ENCODE measurements at places on chromosomes 1 and 21.

DNA sequence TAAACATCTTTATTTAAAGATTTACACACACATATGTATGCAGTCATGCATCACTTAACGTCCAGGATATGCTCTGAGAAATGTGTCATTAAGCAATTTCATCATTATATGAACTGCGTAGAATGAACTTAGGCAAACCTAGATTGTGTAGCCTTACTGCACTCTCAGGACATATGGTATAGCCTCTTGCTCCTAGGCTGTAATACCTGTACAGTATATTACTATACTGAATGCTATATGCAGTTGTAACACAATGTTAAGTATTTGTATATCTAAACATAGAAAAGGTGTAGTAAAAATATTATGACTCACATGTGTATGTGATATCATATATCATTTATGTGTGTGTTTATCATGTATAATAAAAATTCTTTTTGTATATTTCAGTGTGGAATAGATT lies 73.2 kb upstream of the QSOX1 start:
- H3K36me3 ChIP-seq = peaks cover 61% of the 10 kb centered on the region
- H3K27ac ChIP-seq = no peak overlapping the region
- DNase-seq = no peak
- H3K4me3 ChIP-seq = no peak overlapping the region
- no peaks in the 10 kb centered on the region for H3K4me1 ChIP-seq
- H3K27me3 ChIP-seq = no peaks in the 10 kb centered on the region

DNA sequence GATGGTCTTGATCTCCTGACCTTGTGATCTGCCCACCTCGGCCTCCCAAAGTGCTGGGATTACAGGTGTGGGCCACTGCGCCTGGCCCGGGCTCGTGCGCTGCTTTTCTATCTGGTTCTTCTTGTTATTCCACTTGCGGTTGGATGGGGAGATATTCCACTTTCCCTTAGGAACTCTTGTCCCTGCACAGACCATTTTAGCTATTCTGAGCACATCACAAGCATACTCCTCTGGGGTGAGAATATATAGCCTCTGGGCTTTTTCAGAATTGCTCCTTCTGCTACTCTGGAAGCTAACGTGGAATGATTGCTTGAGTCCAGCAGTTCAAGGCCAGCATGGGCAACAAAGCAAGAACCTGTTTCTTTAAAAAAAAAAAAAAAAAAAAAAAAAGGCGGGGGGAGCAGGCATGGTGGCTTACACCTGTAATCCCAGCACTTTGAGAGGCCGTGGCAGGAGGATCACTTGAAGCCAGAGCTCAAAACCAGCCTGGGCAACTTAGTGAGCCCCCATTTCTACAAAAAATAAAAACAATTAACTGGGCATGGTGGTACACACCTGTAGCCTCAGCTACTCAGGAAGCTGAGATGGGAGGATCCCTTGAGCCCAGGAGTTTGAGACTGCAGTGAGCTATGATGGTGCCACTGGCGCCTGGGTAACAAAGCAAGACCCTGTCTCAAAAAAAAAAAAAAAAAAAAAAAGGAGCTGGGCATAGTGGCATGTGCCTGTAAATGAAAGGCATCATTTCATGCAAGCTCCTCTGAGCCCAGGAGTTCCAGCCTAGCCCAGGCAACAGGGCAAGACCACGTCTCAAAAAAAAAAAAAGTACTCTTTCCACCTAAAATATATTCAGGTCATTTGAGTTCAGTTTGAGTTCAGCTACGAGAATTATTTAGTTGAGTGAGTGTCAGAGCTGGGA lies 11.8 kb upstream of the PGD start:
- H3K27ac ChIP-seq = peak overlapping the region; percentile 72
- H3K36me3 ChIP-seq = no peaks in the 10 kb centered on the region
- DNase-seq = no peak
- no peaks in the 10 kb centered on the region for H3K27me3 ChIP-seq
- H3K4me3 ChIP-seq = no peak overlapping the region

DNA sequence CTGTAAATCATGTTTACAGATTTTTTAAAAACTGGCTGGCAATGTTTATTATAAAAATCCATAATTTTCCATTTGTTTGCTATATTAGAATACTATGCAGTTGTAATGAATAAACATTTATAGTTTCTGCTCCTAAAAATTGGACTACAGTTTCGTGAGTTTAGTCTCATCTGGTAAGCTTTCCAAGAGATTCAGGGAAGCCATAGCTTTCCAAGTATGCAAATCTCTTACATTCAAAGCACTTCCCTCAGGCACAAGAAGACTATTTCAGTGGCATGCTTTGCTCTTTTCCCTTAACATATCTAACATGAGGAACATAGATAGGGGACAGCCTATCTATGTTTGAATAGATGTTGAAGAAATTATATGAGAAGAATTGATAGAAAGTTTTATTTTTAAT lies 77.2 kb downstream of the ADGRL2 start:
- H3K36me3 ChIP-seq = no peaks in the 10 kb centered on the region
- no peaks in the 10 kb centered on the region for H3K27me3 ChIP-seq
- no peaks in the 10 kb centered on the region for H3K4me1 ChIP-seq
- DNase-seq = no peak
- no peak overlapping the region for H3K27ac ChIP-seq

DNA sequence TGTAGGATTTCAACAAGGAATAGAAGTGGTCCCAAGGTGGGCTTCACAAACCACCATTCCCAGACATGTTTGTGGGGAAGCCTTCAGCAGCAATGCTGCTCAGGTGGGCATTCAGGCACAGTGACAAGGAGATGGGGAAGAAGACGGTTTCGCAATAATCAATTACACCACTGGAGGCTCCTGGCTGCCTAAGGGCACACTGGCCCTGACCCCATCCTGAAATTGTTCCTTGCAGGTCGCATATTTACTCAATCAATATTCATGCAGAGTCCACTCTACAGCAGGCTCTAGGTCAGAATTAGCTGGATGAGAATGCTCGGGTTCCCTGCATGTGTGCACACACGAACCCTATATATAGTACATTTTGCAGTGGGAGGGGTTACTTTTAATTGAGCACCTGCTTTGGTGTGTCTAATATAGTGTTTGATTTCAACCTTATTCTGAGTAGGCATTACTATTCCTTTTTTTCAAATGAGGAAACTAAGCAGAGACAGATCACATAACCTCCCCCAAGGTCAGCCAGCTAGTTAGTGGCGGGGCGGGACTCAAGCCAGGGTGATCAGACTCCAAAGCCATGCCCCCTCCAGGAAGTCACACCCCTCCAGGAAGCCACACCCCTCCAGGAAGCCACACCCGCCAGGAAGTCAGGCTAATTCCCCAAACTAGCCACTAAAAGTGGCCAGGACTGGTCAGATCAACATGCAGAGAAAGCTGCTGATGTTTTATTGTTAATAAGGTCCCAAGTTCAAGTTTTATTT lies 106.5 kb downstream of the HLCS start:
- H3K4me3 ChIP-seq = no peak overlapping the region
- no peaks in the 10 kb centered on the region for H3K36me3 ChIP-seq
- no peak overlapping the region for H3K27ac ChIP-seq
- peak; percentile 46 for DNase-seq
- peaks cover 4% of the 10 kb centered on the region for H3K4me1 ChIP-seq
- no peaks in the 10 kb centered on the region for H3K27me3 ChIP-seq

DNA sequence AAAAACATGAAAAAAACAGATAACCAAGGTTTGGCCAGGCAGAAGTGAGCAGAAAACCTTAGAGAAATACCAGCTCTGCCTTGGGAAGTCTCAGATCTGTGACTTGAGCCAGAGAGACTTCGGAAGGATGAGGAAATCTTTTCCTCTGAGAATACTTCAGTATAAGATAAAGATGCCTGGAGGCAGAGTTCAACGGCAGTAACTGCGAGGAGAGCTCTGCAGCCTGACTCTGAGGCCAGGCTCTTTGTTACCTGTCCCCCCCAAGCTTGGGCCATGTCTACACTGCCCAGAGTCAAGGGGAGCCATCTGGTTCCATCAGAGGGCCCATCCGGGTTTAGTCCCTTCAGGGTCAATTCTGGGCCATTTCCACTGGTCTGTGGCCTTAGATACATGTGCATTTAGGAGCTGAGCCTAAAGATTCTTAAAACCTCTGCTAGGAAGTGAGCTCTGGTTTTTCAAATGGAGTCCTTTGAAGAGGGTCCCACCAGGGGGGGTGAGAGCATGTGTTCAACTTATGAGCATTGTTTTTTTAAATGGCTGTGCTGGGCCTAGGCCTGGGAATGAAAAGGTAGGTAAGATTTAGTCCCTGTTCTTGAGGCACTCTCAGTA lies 8.7 kb downstream of the KIRREL1 start:
- no peak overlapping the region for H3K27ac ChIP-seq
- H3K36me3 ChIP-seq = no peaks in the 10 kb centered on the region
- peak; percentile 13 for DNase-seq
- H3K27me3 ChIP-seq = no peaks in the 10 kb centered on the region
- no peak overlapping the region for H3K4me3 ChIP-seq
- H3K4me1 ChIP-seq = no peaks in the 10 kb centered on the region

DNA sequence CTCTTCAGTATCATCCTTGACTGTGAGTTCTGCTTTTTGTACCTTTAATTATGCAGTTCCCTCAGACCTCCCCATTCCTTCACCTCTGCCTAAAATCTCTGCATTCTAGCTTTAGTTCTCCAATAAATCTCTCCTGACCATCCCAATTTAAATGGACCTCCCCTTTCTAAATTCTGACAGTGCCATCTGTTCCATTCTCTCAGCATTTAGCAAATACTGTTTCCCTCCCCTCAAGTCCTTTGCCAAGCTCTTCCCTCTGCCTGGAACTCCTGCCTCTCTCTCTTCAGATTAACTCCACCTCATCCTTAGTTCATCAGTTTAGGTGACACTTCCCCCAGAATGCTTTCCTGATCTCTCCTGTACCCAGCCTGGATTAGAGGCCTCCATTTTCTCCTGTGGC lies 54.0 kb upstream of the JUN start:
- no peaks in the 10 kb centered on the region for H3K36me3 ChIP-seq
- H3K4me1 ChIP-seq = no peaks in the 10 kb centered on the region
- H3K27ac ChIP-seq = no peak overlapping the region
- no peak for DNase-seq
- H3K27me3 ChIP-seq = no peaks in the 10 kb centered on the region
- H3K4me3 ChIP-seq = no peak overlapping the region

DNA sequence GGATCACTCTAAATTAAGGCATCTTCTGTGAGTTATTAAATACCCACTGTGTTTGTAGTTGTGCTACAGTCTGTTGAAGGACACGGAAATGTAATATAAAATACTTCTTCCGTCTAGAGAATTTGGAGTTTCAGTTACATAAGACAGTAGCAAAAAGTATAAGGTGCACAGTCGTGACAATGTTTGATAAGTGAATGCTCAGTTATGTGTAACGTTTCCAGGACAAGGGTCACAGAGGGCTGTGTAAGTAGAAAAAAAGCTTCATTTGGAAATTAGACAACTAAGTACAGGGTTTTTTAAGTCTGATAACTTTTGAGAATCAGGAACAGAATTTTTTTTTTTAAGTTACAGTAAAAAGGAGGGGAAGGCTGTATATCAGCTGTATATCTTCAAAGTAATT lies 27.5 kb downstream of the SRSF11 start:
- H3K27me3 ChIP-seq = no peaks in the 10 kb centered on the region
- H3K4me1 ChIP-seq = no peaks in the 10 kb centered on the region
- DNase-seq = no peak

DNA sequence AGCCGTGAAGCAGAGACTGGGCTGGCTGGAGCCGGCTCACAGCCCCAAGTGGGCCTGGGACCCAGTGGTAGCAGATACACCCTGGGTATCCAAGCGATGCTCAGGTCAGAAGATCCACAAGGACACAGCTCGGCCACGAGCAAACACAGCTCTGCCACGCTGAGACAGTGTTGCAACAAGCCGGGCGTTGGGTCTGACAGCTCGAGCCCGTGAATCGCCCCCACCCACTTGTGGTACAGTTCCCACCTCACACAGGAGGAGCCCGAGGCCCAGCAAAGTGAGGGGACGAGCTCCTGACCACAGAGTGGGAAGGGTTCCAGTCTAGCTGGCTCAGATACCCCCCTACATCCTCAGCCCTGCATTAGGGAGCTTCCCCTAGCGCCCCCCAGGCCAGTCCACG lies 8.9 kb upstream of the PRKCZ start:
- DNase-seq = no peak
- peaks cover 17% of the 10 kb centered on the region for H3K27me3 ChIP-seq
- H3K36me3 ChIP-seq = no peaks in the 10 kb centered on the region

- no peak overlapping the region for H3K4me3 ChIP-seq
- no peak for DNase-seq
- no peaks in the 10 kb centered on the region for H3K36me3 ChIP-seq
- no peak overlapping the region for H3K27ac ChIP-seq
- H3K27me3 ChIP-seq = no peaks in the 10 kb centered on the region
- H3K4me1 ChIP-seq = no peaks in the 10 kb centered on the region
These were observed 218.2 kb upstream of the ADGRL2 start for GRCh38 chr1:81582467-81582986.

- H3K27me3 ChIP-seq = peaks cover 39% of the 10 kb centered on the region
- no peak overlapping the region for H3K4me3 ChIP-seq
- no peaks in the 10 kb centered on the region for H3K36me3 ChIP-seq
- H3K27ac ChIP-seq = no peak overlapping the region
- DNase-seq = no peak
These were observed 6.9 kb upstream of the IGFN1 start for GRCh38 chr1:201183753-201184152.

- H3K27ac ChIP-seq = no peak overlapping the region
- peaks cover 94% of the 10 kb centered on the region for H3K36me3 ChIP-seq
- no peak overlapping the region for H3K4me3 ChIP-seq
- DNase-seq = no peak
These were observed 11.4 kb upstream of the ATP13A2 start for GRCh38 chr1:17023102-17023501.

DNA sequence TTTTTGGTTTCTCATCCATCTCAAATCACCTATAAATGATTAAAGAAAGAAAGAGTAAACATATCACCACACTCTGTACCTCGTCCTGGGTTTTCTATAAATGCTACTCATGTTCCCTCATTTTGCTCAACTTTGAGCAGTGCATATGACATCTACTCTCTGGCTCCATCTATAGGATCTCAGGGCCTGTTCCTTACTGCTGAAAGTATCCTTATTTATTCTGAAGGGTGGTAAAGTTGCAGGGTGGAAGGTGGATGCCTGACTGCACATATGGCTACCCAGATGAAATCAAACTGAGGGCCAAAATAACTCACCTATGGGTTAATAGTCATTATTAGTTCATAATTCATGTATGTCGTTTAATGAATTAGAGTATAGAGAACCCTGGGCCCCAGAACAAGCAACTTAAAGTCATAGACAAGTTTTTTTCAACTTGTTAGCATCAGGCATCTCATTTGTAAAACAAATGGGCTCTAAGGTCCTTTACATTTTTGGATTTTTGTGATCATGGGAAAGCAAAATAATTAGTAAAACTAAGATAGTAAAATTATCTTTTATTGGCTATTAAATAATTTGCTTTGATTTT lies 46.5 kb downstream of the NCF2 start:
- no peak overlapping the region for H3K4me3 ChIP-seq
- no peaks in the 10 kb centered on the region for H3K27me3 ChIP-seq
- H3K4me1 ChIP-seq = no peaks in the 10 kb centered on the region
- peak; percentile 27 for DNase-seq
- H3K27ac ChIP-seq = no peak overlapping the region

- DNase-seq = peak; percentile 84
- peak overlapping the region; percentile 53 for H3K4me3 ChIP-seq
- peaks cover 15% of the 10 kb centered on the region for H3K36me3 ChIP-seq
- peak overlapping the region; percentile 43 for H3K27ac ChIP-seq
- no peaks in the 10 kb centered on the region for H3K27me3 ChIP-seq
These were observed 2.9 kb downstream of the IFI6 start for GRCh38 chr1:27668808-27669723.
